ENCODE measurements at places on chromosomes 7 and 10.

- DNase-seq = no peak
Measured at GRCh38 chr10:109374215-109374614, 549.1 kb downstream of the XPNPEP1 start.

- DNase-seq = no peak
Measured at GRCh38 chr10:123354521-123354920, 200.3 kb downstream of the BUB3 start.

- no peak for DNase-seq
Measured at GRCh38 chr7:44618753-44619152, 12.3 kb downstream of the OGDH start.

DNA sequence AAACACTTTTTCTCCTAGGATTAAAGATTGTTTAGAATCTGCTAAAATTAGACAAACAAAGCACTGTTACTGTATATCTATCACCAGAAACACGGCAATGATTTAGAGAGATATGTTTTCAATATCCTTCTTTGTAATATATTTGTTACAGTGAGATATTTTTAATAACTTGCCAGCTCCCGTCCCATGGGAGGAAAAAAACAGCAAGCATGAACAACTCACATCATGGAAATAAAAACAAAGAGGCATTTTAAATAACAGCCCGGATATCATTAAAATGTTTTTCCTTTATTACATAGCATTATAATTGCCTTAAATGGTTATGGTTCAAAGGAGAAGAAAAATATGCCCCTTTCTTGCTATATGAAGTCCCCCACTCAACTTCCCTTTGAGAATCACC, 272.1 kb downstream of the BMPER start:
- DNase-seq = no peak

DNA sequence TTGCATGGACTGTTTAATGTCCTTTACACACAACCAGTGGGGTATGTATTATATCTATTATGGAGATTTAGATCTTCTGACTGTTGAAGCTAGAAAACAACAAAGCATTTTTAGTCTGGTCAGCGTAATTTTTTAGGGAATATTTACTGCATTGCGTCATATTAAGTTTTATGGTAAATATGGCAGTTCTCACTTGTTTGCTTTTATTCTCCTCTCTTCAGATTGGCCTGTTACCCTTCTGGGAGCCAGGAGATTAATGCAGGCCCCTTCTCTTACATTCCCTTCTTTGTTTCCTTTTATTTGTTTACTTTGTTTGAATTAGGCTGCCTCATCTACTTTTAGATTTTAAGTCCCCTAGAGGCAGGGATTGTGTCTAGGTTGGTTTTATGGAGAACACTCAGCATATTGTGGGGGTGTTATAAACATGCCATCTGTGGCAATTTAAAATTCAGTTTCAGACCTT, 13.8 kb downstream of the UBE2D1 start:
- DNase-seq = no peak

GRCh38 chr7:92880212-92881090, 44.1 kb upstream of the CDK6 start:
- peak; percentile 11 for DNase-seq

GRCh38 chr7:43926798-43927123, 525 bp downstream of the UBE2D4 start:
- no peak for DNase-seq

DNA sequence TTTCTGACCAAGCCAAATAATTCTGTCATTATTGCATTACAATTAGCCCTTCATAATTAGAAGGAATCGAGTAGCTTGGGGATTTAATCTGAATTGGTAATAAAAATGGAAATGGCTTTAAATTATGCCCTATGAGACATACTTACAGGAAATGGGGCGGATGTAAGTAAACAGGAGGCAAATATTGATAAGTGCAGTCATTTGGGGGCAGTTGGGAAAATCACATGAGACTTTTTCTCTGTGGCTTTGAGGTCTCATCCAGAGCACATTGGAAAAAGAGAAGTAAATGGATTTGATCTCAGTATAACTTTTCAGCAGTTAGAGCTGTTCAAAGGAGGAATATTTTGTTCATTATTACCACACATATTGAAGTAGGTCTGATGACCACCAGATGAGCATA, 307.8 kb upstream of the POM121L12 start:
- no peak for DNase-seq

GRCh38 chr10:89207181-89207800, at the start of gene CH25H:
CH25H (minus strand) TSS chr10:89207317; CDS start chr10:89207292, 25 bp downstream.
- DNase-seq = no peak

GRCh38 chr7:1693991-1694524, 24.0 kb downstream of the ELFN1 start:
- DNase-seq = no peak

GRCh38 chr10:77309509-77309908, 328.1 kb downstream of the KCNMA1 start:
- DNase-seq = no peak

GRCh38 chr7:36473454-36474282, 84.0 kb downstream of the ANLN start:
- no peak for DNase-seq

DNA sequence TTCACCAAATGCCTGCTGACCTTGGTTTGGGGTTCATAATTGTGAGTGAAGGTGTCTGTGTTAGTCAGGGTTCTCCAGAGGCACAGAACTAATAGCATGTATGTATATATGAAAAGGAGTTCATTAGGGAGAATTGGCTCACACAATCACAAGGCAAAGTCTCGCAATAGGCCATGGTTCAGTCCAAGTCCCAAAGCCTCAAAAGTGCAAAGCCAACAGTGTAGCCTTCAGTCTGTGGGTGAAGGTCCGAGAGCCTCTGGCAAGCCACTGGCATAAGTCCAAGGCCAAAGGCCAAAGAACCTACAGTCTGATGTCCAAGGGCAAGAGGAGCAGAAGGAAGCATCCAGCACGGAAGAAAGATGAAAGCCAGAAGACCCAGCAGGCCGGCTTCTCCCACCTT, 257.6 kb upstream of the SHH start:
- no peak for DNase-seq

- no peak for DNase-seq
Measured at GRCh38 chr10:111504376-111504775, 427.5 kb downstream of the ADRA2A start.

DNA sequence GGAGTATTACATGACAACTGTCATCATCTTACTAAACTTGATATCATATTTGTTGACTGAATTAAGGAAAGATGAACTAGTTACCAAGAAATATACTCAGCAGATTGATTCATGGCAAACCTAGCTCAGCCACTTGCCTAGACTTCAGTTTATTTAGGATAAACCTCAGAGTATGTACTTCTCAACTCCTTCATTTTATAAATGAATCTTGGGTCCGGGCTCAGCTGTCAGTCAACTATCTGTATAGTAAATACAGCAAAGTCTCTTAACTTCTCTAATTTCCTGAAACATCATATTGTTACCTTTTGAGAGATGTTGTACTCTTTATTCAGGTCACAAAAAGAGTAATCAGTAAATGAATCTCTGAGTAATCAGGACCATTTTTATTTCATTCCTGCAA, 211.0 kb upstream of the KLF14 start:
- DNase-seq = no peak

GRCh38 chr7:55593515-55594318, 21.4 kb upstream of the VOPP1 start:
- DNase-seq = peak; percentile 45

DNA sequence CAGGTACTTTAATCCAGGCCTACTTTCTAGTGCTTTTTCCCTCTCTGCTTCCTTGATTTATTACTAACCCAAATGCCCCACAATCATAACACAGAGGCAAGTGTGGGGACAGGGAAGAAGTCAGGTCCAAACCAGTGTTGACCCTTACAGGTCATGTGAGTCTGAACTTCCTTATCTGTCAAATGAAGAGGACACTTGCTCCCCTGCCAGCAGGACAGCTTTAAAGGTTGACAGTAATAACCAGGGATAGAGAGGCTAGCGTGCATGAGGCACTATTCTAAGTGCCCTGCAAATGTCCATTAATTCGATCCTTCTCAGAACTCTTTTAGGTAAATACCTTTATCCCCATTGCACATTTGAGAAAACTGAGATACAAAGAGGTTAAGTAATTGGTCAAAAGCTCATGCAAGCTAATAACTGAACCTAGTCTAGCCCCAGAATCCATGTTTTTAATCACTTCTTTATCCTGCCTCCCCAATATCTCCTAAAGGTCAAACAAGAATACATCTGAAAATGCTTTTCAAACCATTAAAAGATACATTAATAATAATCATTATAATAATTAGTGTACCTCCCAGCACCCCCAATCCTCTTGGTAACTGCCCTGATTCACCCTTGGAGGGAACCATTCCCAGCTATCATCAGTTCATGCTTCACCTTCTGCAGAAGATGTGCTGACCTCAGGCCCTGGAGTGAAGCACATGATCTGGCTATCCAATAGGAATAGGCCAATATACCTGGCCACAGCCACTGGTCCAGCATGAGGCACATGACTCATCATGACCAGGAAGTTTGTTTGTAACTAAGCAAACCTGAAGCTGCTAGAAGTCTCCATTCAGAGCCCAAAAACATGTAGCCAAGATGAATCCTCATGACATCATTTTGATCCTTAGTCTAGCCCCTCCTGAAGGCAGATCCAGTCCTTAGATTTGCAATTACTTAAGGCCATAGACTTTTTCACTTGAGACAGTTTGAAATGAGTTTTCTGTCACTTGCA, 40.7 kb downstream of the SGMS1 start:
- DNase-seq = no peak

DNA sequence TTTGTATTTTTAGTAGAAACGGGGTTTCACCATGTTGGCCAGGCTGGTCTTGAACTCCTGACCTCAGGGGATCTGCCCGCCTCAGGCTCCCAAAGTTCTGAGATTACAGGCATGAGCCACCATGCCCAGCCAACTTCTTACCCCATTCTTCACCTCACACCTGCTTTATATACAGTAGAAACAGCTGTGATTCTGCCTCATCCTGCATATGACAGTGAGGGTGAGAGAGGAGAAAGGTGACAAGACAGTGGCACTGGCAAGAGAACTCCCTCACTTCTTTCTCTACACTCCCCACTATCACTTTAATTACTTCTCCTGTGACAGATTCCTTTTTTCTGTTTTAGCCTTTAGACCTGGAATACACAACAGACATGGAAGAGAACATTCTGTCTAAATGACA, 61.8 kb upstream of the CAPZA2 start:
- DNase-seq = no peak

DNA sequence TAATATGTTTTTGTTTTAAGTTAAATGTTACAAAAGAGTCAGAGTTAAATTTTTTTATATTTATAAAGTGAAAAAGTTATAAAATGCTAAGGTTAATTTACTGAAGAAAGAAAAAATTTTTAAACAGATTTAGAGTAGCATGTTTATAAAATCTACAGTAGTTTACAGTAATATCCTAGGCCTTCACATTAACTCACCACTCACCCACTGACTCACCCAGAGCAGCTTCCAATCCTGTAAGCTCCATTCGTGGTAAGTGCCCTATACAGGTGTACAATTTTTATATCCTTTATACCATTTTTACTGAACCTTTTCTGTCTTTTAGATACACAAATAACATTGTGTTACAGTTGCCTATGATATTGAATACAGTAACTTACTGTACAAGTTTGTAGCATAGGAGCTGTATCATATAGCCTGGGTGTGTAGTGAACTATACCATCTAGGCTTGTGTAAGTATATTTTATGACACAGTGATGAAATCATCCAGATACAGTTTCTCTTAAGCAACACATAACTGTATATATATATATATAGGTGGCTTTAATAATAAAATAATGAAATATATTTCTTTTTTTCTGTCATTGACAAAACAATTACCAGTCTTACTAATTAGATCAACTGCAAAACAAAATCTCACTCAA, 79.6 kb downstream of the PTEN start:
- no peak for DNase-seq

DNA sequence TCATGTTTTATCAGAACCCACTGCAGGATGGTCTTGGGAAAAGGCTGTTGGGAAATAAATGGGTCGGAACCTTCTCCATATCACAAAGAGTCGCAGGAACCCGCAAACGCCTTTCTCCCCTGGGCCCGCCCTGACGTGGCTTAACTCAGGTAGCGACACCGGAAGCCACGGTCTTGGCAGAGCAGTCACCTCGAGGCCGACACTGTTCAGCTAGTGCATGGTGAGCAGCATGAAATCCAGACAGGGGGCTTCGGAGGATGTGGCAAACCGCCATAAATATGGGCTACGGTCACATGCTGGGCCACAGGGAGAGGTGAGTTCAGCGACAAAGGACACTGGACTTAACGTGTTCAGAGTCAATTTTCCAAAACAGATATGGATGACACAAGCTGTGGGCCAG, 421.9 kb downstream of the PTPRN2 start:
- no peak for DNase-seq

DNA sequence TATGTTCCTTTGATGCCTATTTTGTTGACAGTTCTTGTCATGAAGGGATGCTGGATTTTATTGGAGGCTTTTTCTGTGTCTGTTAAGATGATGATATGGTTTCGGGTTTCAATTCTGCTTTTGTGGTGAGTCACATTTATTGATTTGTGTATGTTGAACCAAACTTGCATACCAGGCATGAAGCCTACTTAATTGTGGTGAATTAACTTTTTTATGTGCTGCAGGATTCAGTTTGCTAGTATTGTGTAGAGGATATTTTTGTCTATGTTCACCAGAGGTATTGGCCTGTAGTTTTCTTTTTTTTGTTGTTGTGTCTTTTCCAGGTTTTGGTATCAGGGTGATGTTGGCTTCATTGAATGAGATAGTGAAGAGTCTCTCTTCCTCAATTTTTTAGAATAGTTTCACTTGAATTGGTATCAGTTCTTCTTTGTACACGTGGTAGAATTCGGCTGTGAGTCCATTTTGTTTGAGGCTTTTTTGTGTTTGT, 345.9 kb downstream of the KIF20B start:
- no peak for DNase-seq

GRCh38 chr7:106260136-106260561, 24.6 kb downstream of the NAMPT start:
- DNase-seq = no peak

GRCh38 chr7:78528964-78529363, 730.4 kb downstream of the PHTF2 start:
- no peak for DNase-seq

DNA sequence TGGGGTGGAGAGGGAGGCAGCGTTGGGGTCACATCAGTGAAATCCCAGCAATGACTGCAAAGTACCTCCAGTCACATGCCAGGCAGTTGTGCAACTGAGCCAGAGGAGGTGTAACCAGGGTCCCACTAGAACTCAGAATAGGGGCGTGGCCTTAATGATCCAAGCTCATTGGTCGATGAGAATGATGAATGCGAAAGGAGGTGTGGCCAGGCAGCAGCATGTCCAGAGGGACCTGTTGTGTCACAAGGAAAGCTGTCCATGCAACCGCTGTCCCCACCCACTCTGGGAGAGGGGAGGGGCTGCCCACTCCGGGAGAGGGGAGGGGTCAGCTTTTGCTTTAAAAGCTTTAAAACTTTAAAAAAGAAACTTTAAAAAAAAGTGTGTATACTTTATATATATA, 25.3 kb upstream of the MTPAP start:
- no peak for DNase-seq

DNA sequence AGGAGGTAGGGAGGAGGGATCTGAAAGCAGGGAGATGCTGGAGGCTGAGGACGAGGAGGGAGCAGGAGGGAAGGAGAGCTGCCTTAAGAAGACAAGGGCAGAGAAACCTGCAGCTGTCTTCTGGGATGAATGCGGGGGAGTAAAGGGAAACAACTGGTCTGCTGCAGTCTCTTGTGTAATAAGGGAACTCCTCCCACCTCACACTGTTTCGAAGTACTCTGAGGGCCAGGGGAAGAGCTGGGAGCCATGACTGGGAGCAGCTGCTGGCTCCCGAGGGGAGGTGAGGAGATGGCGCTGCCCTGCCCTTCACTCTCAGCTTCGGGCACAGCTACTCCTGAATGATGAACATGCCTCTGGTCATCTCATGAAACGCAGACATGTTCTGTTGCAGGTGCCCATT, 65.1 kb downstream of the CLEC2L start:
- DNase-seq = no peak

Data from 8988T (cell line).